ENCODE measurements at places on chromosomes 3 and 15. TPM values are rescaled to one million over a fixed set of nuclear protein-coding genes. Genes with fewer than 3 reads are reported as not detected.

BUB1B gene
- polyA plus RNA-seq = 27.7 TPM

ARNT2 gene
- polyA plus RNA-seq = 63.6 TPM

TERC gene
- polyA plus RNA-seq = 0.33 TPM

TNNC1 gene
- polyA plus RNA-seq = 8.8 TPM

CRTAP gene
- 191 TPM for polyA plus RNA-seq

PP2D1 gene
- polyA plus RNA-seq = 0.26 TPM

TMC3 gene
- polyA plus RNA-seq = 0.21 TPM

- DNase-seq = no peak
Measured at GRCh38 chr3:144590854-144591253, 619.2 kb downstream of the DIPK2A start.

- no peak for DNase-seq
Measured at GRCh38 chr15:92468991-92469390, 75.3 kb downstream of the ST8SIA2 start.

DNA sequence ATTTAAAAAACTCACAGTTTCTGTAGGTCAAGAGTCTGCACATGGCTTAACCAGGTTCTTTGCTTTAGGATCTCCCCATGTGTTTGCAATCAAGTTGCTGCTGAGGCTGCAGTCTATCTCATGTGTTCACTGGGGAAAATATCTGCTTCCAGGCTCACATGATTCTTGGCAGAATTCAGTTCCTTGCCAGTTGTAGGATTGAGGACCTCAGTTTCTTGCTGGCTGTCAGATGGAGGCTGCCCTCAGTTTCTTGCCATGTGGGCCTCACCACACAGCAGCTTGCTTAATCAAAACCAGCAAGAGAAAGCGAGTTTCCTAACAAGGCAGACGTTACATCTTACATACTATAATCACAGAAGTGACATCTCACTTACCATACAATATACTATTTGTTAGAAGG is 10.0 kb upstream of the TBC1D5 start:
- no peak for DNase-seq

DNA sequence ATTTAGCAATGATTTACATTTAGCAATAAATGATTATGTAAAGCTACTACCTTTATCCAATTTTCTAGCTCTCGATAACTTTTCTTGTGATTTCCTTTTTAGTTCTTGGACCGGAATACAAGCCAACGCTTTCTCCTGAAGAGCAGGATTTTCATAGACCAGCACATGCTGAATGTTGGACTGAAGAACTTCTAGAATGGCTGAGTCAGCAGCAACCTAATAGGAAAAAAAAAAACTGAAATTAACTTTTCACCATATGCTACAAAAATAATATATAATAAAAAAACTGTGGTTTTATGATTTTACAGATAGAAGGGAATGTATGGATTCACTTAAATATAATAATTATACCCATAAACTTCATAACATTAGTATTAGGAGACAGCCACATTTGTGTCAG is 32.2 kb downstream of the NGLY1 start:
- no peak for DNase-seq

- DNase-seq = no peak
Measured at GRCh38 chr15:39145854-39146625, 434.8 kb upstream of the THBS1 start.

GRCh38 chr3:111895071-111895470 is 36.0 kb downstream of the PHLDB2 start:
- DNase-seq = no peak

- DNase-seq = no peak
Measured at GRCh38 chr3:171494457-171495109, 34.4 kb upstream of the TNIK start.

DNA sequence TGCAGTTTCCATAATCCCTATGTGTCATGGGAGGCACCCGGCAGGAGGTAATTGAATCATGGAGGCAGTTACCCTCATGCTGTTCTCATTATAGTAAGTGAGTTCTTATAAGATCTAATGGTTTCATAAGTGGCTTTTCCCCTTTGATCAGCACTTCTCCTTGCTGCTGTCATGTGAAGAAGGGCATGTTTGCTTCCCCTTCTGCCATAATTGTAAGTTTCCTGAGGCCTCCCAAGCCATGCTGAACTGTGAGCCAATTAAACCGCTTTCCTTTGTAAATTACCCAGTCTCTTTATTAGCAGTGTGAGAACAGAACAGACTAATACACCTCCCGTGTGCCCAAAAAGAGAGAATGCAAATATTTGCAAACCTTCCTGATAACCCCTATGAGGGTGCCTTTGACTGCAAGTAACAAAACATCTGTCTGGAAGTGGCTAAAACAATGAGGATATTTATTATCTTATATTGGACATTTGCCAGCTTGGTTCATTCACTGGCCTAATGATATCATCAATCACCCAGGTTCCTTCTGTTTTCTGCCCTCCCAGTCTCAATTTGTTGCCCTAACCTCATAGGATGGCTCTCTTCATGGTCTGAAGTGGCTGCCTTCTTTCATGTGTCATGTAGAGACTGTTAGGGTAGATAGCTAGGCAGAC is 68.7 kb downstream of the BHLHE40 start:
- no peak for DNase-seq

GRCh38 chr3:45026957-45027356 is 854 bp downstream of the CLEC3B start:
- DNase-seq = no peak

DNA sequence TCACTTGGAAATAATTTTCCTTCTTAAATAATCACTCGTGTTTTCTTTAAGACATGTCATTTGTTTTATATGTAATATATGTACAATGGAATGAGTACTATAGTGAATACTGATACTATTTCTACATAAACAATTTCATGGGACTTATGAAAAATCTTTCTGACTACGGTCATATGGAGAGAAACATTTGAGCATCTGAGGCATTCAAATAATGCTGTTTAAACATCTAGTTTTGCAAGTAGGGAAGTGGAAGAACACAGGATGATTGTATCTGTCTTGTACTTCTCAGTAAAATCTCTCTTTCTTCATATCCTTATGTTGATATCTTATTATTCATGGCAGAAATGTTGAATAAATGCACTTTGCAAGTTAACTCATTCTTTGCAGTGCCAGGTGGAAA is 599.5 kb upstream of the KCNMB2 start:
- no peak for DNase-seq

- no peak for DNase-seq
Measured at GRCh38 chr3:194481525-194482195, 5.1 kb downstream of the ATP13A3 start.

GRCh38 chr3:30286811-30287210 is 319.6 kb upstream of the TGFBR2 start:
- no peak for DNase-seq

DNA sequence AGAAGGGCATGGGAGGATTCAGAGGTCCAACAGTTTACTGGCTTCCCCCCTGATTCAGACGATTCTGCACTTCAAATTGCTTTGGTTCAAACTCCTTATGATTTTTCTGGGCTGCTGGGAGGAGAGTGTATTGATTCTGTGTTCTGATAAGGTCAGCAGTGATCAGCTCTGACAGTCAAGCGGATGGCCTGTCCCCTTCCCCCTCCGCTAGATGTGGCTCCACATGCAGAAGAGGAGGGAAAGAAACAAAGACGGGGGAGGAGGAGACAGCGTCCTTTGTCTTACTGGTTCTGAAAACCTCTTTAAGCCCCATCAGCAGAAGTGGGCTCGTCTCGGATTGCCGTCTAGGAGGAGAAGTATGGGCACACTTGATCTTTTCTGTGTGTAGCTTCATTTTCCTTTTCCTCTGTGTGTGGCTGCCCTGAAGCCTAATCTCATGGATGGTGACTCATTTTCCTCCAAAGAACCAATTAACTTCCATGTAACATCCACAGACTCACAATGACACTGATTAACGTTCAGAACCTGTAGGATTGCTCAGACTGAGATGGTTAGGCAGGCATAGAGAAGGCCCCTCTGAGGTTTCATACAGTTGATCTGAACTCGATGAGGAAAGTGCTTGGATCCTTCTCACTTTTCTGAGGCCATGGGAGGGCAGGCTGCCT is 162.4 kb upstream of the PPP2R3A start:
- no peak for DNase-seq

DNA sequence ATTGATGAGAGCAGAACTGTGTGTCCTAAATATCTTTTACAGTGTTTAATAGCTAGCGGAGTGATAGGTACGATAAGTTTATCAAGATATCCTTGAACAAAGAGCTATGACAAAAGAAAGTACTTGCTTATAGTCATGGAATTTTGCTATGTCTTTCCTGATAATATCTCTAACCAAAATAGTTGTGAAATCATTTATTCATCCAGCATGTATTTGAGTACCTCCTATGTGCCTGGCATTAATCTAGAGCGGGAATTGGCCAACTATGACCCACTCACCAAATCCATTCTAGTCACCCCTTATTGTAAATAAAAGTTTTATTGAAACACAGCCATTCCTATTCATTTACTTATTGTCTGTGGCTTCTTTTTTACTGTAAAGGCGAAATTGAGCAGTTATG is 46.6 kb downstream of the ZFAND6 start:
- DNase-seq = no peak

DNA sequence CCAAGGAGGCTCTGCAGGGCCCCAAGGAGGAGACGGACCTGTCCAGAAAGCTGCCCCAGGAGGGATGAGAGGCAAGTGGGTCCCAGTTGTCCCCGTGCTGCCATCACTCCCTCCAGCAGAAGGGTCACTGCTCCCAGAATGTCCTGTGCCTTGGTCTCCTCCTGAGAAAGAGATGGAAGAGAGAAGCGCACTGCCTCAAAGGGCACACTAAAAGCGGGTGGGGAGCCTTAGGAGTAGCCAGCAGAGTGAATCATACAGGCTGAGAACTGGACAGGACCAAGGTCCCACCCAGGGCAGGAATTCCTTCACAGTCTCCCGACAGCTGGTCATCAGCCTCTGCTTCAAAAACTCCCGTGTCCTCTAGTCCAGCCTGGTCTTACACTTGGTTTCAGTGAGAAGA is 4.6 kb downstream of the THPO start:
- DNase-seq = no peak

DNA sequence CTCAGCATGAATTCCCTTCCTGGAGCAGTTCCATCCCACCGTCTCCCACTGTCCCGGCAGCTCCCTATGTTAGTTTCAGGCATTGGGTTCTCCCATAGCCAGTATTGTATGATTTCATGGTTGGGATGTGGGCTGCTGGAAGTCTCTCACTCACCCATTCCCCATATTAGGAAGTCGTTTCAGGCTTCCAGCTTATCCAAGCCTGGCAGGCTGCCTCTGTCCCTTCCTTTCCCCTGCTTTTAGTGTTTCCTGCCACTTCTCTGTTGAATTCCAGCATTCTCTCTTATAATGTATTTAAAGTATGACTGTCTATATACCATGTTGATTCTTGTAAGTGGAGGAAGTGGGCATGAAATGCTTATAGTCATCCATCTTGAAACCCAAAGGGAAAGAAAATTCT is 309.7 kb upstream of the RBMS3 start:
- DNase-seq = no peak

DNA sequence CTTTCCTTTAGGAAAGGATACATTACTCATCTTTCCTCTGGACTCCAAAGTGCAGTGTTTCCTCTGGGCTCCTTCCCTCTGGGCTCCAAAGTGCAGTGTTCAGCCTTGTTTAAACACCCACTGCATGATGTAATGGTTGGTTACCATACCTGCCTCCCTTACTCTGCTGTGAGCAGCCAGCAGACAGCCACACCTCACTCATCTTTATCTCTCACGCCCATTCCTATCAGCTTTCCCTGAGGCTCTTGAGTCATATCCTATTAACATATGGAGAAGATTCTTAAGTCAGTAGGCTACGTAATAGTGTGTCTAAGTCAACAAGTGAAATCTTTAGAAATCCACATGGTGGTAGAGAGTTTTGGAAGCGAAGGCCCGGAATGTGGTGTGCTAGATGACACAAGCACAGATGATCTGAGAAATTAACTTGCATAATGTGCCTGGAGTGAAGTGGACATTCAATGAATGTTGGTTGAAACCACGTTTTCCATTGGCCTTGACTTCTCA is 97.2 kb upstream of the CTNNB1 start:
- DNase-seq = no peak

GRCh38 chr15:30927148-30927761 is 23.5 kb downstream of the FAN1 start:
- no peak for DNase-seq

DNA sequence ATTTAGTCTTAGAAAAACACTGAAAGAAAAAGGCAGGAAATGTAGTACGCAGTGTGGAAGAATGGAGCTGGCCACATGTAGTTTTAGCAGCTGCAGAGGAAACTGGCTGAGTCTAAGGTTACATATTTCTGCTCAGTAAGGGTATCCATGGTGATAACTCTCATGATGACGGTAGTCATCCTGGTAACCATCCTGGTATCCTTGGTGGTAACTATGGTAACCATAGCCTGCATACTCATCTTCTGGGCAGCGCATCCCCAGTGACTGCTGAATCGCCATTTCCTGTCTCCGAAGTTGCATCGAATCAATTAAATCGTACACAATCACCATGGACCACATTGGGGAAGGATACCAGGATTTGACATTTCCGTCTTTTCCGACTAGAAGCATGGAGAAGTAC is 35.7 kb downstream of the CCDC80 start:
- no peak for DNase-seq

DNA sequence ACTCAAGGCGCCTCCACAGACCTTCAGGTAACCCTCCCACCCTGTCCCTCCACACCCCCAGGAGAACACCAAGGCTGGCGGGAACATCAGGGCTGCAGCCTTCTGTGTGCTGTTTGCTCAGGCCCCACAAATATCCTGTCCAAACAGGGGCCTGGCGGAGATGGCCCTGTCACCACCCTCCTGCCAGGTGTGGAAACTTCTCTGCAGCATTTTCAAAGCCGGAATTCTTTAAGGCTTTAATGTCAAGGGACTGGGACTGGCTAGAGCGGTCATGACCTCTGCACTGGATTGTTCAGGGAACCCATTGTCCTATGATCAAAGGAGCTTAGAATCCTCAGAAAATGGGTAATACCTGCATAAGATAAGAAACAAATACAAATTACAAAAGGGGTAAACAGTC is 46.6 kb downstream of the FBLN2 start:
- no peak for DNase-seq

DNA sequence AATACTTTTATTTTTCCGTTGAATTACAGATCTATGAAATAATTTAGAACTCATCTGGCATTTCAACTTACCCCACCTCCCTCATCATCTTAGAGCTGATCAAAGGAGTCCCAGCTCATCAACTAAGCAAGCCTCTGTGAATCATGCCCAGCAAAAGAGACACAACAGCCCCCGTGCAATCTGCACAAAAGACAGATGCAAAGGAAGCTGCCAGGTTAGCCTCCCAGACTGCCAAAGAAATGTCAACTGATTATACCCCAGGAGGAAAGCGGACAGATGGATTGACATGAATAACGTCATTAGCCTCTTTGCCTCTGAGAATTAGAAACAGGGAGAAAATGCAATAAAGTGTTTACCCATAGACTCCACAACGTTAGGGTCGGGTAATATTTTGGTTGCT is 75.0 kb downstream of the GABRB3 start:
- DNase-seq = no peak

GRCh38 chr15:65066635-65067316 is 1.0 kb downstream of the RASL12 start:
- no peak for DNase-seq

DNA sequence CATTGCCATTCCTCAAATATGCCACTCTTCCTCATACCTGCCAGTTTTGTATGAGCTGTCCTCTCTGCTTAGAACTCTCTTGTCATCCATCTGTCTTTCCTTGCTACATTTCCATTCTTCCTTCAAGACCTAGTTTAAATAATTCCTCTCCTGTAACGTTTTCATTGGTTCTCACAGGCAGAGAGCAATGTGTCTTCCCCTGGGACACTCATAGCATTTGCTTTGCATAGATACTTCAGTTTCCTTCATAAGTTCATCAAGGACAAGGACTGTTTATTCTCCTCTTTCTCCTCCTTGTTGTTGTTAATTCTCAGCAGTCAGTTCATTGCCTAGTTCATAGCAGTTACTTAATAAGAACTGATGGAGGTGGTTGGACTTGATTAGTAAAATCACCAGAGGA is 10.5 kb downstream of the NR2C2 start:
- DNase-seq = no peak
